Kidney epithelial cell (primary cell): ENCODE measurements at places on chromosomes 7 and 10. TPM values are rescaled to one million over a fixed set of nuclear protein-coding genes. Genes with fewer than 3 reads are reported as not detected.

DNA sequence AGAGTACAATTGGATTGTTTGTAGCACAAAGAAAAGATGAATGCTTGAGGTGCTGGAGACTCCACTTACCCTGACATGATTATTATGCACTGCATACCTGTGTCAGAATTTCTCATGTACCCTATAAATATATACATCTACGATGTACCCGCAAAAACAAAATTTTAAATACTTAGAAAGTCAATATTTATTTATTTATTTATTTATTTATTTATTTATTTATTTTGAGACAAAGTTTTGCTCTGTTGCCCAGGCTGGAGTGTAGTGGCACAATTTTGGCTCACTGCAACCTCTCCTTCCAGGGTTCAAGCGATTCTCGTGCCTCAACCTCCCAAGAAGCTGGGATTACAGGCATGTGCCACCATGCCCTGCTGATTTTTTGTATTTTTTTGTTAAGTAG lies 35.1 kb upstream of the EBF3 start:
- no peak for DNase-seq

DNA sequence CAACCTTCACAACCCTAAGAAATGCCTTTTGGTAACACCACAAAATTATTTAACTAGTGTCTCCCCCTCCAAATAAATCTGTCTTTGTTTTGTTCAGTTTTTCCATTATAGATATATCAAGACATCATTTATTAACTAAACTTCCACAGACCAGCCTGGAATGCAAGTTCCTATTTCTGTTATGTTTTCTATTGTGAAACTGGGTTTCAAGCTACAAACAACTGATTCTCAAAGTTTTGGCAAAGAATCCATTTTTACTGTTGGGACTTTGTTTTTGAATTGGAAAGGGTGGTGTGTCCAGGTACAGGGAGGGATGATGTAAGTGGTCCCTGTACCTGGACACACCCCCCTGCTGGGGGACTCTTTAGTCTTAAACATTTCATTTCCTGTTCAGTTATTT lies 36.2 kb downstream of the STAMBPL1 start:
- no peak for DNase-seq

GRCh38 chr10:46520941-46521340 lies 35.5 kb downstream of the GPRIN2 start:
- no peak for DNase-seq

Gene TRPV5
- total RNA-seq: not detected in 2 replicates

Gene ATG9B
- 0.55 and 2.1 TPM in 2 replicates for total RNA-seq

Gene CARD11
- total RNA-seq: 31.0 and 31.4 TPM in 2 replicates

DNA sequence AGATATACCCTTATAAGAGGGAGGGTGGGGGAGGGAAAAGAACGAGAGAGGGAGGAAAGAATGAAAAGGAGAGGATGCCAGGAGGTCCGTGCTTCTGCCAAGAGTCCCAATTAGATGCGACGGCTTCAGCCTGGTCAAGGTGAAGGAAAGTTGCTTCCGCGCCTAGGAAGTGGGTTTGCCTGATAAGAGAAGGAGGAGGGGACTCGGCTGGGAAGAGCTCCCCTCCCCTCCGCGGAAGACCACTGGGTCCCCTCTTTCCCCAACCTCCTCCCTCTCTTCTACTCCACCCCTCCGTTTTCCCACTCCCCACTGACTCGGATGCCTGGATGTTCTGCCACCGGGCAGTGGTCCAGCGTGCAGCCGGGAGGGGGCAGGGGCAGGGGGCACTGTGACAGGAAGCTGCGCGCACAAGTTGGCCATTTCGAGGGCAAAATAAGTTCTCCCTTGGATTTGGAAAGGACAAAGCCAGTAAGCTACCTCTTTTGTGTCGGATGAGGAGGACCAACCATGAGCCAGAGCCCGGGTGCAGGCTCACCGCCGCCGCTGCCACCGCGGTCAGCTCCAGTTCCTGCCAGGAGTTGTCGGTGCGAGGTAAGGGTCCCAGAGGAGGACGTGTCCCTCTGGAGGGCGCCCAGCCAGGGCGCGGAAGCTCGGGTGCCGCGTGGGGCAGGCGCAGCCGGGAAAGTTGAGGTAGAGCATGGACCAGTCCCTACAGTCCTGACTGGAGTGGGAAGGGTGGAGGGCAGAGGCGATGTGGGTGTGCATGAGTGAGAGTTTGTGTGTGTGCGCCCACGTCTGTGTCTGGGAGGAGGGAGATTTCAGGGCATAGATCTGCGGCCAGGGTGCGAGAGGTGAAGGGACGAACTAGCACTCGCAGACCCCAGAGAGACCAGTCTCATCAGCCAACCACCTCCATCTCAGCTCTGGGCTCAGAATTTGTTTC lies 844 bp downstream of the GRM3 start:
- DNase-seq: no peak

GRCh38 chr7:1220977-1221745 lies 11.5 kb upstream of the UNCX start:
- no peak for DNase-seq

- no peak for DNase-seq
Measured at GRCh38 chr7:141286522-141286921, 212.7 kb downstream of the TMEM178B start.

Gene INMT
- total RNA-seq: not detected in 2 replicates

- no peak for DNase-seq
Measured at GRCh38 chr7:150620061-150620460, 12.1 kb downstream of the GIMAP6 start.

DNA sequence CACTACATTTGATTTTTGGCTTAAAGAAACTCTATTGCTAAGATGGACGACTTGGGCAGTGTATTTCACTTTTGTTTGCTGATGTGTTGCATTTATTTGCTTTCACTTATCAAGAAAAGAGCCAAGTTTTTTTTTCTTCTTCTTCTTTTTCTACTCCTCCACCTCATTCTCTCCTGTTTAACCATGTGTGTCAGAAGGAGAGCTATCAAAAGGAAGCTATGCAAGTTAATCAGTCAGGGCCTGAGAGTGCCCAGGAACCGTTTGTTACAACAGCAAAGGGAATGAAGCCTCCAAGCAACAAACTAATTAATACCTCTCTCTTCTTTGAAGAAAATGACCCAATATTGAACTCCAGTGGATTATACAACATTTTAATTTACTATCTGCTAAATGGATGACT lies 299.3 kb downstream of the GRM8 start:
- DNase-seq: no peak

DNA sequence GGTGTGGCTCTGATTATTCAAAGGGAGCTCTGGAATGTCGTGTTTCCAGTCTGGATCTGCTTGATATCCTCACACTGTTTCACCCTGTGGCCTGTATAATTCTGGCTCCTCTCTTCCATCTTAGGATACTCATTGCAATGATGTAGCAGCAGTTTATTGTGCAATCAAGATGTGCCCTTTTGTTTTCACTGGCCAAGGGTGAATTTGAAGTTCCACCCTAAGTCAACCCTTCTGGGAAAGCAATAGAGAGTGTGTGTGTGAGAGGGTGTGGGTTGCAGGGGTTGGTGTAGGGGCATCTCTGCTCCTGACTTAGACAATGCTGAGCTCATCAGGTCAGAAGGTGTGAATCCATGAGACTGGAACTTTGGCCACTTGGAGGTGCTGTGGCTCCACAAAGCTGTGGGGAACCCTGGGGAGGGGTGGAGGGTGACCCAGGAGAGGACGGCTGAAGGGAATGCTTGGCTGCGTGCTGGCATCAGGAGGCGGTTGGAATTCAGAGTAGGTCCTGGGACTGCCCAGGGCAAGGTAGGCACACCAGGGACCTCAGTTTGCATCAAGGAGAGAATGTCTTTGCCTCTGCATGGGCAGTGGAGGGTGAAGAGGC lies 118.0 kb upstream of the PRSS58 start:
- DNase-seq: peak; percentile 18

- DNase-seq: no peak
Measured at GRCh38 chr7:70239918-70240317, 641.6 kb downstream of the AUTS2 start.

GRCh38 chr7:66894463-66895080 lies 26.5 kb upstream of the TMEM248 start:
- DNase-seq: no peak

GRCh38 chr7:85703251-85704010 lies 516.6 kb upstream of the SEMA3D start:
- DNase-seq: no peak

- DNase-seq: no peak
Measured at GRCh38 chr10:12823328-12823727, 178.2 kb downstream of the CCDC3 start.

Gene SPOCK2
- 48.8 and 53.2 TPM in 2 replicates for total RNA-seq

GRCh38 chr10:128295003-128295402 lies 168.8 kb upstream of the MKI67 start:
- DNase-seq: no peak

DNA sequence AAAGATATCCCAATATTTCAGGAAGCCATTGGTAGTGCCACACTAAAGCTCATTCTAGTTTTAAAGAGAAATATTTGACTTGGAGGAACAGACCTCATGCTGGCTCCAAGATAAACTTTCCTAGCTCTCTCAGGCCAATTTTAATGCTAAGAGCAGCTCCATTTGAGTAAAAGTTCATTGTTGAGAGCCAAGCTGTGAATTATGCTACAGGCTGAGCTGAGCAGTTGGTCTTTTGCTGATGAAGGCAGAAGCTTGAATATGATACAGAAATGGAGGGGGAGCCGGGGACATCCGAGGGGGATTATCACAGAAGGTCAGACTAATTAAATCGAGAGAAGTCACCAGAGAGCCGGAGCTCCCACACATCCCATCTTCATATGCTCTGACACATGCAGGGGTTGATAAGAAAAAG lies 175.7 kb upstream of the AUTS2 start:
- DNase-seq: no peak

DNA sequence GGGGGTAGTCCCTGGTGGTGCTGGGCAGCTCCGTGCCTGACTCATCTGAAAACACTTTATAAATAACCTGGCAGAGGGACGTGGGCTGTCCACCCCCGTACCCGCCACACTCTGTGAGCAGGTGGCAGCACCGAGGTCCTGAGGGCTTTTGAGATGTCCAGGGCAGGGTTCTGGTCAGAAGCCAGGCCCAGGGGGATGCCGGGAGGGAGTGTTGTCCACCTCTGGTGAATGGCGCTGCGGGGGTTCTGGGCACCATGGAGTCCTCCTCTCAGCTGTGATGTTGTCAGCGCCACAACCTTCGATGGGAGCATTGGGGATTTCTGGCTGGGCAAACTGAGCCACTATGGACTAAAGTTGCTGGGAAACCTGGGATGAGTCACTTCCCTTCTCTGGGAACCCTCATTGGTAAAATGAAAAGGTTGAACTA lies 27.4 kb upstream of the GOLGA7B start:
- peak; percentile 34 for DNase-seq

DNA sequence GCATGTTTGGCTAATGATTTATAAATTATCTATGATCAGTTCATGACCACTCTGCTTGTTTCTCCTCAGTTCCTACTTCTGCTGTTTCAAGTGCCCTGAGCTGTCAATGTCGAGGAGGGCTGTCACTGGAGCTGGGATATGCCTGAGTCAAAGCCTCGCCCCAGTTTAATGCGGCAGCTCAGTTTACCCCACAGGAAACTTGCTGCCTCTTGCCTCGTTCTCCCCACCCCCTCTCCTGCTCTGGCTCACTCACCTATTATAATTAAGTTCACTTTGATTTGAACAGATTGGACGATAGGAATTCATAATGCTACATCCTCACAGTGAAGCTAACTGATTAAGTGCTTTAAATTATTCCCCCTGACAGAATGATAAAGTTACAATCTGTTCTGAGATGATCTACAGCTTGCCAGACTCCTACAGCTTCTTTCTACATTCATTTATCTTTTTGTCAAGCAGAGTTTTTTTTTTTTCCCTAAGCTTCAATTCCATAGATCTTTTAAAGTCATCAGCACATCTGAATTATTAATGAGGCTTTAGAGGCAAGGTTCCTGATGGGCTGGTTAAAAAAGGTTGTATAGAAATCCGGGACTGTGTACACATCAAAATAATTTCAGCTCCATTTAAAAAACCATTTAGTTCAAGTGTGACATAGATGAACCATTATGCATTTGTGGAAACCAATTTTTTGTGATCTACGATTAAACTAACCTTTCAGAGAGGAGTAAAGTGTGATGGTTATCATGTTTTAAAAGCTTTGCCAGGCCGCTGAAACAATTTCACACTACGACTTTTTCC lies 758.3 kb downstream of the KCNMA1 start:
- DNase-seq: no peak

GRCh38 chr10:102781921-102782557 lies 38.3 kb downstream of the WBP1L start:
- DNase-seq: no peak

DNA sequence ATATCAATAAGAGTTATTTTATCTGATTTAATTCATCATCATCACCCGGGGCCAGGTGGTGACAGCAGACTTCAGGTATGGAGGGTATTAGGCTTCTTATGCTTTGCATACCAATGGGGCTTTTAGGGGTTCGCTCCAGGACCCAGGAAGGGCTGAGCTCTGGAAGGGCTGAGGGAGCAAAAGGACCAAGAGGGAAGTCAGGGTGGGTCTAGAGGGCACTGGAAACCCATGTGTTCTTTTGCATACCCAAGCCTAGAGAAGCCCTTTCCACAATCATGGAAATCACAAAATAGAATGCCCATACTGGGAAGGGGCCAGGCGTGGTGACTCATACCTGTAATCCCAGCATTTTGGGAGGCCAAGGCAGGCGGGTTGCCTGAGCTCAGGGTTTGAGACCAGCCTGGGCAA lies 30.9 kb upstream of the VCL start:
- DNase-seq: no peak

- no peak for DNase-seq
Measured at GRCh38 chr7:3408814-3409595, 108.0 kb downstream of the SDK1 start.

GRCh38 chr10:122864901-122865300 lies 14.5 kb downstream of the FAM24B start:
- DNase-seq: no peak

Gene FBXL13
- 3.1 and 3.6 TPM in 2 replicates for total RNA-seq

Gene MOSPD3
- 14.5 and 23.3 TPM in 2 replicates for total RNA-seq

Gene AKR1C4
- total RNA-seq: not detected in 2 replicates

Gene MPP7
- 2.3 and 2.4 TPM in 2 replicates for total RNA-seq

GRCh38 chr7:39666562-39666961 lies 43.2 kb downstream of the RALA start:
- no peak for DNase-seq

Gene C10orf95
- total RNA-seq: 3.2 and 6.9 TPM in 2 replicates

Gene FAM221A
- total RNA-seq: 14.2 and 15.5 TPM in 2 replicates

DNA sequence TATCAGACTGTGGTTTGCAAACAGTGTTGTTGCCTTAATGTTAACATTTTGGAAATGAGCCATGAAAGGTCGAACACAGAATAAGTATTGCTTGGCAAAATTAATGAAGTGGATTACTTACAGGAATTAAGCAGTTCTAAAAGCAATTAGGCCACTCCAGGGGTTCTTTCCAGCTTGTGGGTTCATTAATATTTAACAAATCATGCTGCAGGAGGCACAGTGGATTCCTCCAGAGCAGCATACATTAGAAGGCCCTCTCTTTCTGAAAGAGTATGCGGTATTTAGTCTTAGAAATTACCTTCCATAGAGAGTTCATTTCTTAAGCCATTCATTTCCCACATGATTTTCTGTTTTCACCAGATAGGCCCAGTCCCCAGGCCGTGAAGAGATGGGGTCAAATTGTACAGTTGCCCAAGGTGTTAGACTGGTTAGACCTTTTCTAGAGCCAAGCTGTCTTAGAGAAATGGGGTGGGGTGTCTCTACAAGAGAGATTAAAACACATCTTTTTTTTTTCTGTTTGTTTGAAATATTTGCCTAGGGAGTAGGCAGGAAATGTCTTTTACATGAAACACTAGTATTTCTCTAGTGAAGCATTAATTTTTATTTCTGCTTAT lies 40.0 kb upstream of the AGR3 start:
- DNase-seq: peak; percentile 56

GRCh38 chr7:24959735-24960485 lies 20.1 kb downstream of the OSBPL3 start:
- no peak for DNase-seq

- no peak for DNase-seq
Measured at GRCh38 chr7:93921607-93922566, at the start of gene GNG11. Gene GNG11, plus strand, starts transcription at chr7:93921735. Its CDS starts 403 bp downstream, at chr7:93922138.
